ENCODE measurements at places on chromosomes 1 and 21.
A peak's percentile ranks its signal among the peaks of the same experiment; 100 is the strongest.

GRCh38 chr1:76677416-76678405 lies 189.6 kb upstream of the ST6GALNAC5 start:
- peak; percentile 7 for DNase-seq

GRCh38 chr1:212945463-212946160 lies 4.7 kb upstream of the VASH2 start:
- DNase-seq: no peak

- DNase-seq: no peak
Measured at GRCh38 chr1:52877554-52877953, 35.0 kb downstream of the ZYG11A start.

DNA sequence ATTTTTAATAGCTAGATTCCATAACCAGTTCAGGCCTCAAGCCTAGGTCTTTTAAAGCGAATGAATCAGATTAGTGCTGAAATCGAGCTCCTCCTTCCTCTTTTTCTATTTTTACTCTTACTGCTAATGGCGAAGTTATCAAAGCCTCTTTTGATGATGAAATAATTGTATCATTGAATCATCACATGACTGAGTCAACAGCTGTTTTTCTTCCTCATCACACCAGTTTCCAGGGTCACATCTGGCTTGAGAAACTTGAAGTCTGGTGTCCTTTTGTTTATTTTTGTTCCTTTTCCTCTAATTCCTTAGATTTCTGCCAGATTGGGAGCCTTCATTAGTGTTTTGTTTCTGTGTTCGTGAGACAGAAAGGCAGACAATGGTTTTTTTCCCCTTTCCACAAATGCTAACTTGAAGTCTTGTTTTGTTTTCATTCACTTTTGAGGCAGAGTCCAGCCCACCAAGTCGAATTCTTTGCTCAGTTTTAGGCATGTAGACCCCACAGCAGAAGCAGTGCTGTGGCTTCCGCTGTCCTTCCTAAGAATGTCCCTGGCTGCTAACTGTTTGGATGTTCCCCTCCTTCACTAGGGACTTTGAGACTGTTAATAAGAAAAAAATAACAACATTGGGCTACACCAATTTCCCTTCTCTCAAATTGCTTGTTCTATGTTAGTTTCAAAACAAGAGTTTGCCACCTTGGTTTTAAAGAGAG lies 51.9 kb upstream of the FMOD start:
- peak; percentile 84 for DNase-seq

GRCh38 chr1:164902491-164902890 lies 343.5 kb downstream of the PBX1 start:
- DNase-seq: no peak

DNA sequence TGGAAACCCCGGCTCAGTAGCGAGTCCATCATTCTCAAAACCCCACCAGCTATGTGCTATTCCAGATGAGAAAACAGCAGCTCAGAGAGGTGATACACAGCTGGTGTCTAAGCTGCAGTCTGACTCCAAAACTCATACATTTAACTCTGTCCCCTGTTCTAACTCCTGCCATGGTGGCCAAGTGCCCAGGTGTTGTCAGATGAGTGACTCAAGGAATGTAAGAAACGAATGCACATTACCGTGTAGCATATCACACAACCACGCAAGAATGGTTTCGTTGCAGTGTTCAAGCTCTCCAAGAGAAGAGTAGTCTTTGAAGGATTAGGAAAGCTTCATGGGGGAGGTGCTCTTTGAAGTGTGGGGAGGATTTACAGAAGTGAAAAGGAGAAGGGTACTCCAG lies 4.7 kb upstream of the XKR8 start:
- no peak for DNase-seq

DNA sequence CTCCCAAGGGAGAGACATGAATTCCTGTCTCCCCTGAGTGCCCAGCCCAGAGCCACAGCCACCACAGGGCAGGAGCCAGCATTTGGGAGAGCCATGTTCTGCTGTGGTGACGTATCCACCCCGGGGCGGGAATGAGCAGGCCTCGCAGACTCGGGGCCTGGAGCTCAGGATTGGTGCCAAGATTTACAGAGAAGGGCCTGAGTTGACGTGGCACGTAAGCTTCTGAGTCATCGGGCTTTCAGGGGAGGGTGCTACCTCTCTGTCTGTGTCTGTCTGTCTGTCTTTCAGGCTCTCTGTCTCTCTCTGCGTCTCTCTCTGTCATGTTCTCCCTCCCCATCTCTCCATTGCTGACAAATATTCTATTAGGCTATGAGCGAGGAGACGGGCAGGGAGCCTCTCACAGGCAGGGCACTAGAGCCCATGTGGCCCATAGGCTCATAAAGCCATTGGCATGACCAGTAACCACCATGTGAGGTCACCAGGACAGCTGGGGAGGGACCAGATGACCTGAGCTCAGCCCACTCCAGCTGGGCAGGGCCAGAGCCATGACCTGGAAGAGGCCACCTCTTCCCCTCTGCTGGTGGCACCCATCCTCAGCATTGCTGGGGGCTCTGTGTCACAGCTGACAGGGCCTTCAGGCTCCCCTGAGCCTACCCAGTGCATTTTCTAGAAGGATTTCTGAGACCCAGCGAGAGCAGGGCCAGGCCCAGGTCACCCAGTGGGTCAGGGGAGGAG lies 300.0 kb upstream of the VAMP3 start:
- DNase-seq: peak; percentile 84

GRCh38 chr1:107940701-107941100 lies 24.3 kb downstream of the VAV3 start:
- no peak for DNase-seq

DNA sequence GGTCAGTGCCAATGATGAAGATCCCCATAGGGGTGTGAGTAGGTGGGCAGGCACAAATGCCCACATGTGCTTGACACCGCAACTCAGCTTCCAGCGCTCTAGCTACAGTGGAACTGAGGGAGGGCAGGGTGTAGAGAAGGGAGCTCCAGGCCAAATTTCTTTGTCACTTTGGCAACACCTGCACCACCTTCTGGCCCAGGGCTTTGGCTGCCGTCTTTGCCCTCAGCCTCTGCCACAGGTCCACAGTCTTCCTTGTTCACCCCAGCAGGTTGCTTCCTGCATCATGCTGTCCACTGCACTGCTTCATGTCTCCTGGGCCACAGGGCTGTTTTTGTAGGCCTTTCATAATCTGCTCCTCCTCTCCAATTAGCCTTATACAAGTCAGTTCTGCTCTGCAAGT lies 20.4 kb upstream of the FMOD start:
- no peak for DNase-seq

DNA sequence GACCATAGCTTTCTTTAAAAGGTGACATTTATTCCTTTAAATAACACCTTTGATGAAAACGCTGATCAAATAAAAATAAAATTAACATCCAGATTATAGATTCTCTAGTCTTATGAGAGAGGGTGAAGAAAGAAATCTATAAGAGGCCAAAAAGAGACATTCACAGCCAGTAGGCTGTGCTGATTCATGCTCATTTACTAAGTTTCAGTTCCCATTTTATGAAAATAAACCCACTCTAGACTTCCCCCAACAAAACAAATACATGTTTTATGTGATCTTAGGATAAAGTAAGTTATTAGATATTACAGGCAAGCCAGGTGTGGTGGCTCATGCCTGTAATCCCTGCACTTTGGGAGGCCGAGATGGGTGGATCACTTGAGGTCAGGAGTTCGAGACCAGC lies 21.1 kb downstream of the ESRRG start:
- no peak for DNase-seq

DNA sequence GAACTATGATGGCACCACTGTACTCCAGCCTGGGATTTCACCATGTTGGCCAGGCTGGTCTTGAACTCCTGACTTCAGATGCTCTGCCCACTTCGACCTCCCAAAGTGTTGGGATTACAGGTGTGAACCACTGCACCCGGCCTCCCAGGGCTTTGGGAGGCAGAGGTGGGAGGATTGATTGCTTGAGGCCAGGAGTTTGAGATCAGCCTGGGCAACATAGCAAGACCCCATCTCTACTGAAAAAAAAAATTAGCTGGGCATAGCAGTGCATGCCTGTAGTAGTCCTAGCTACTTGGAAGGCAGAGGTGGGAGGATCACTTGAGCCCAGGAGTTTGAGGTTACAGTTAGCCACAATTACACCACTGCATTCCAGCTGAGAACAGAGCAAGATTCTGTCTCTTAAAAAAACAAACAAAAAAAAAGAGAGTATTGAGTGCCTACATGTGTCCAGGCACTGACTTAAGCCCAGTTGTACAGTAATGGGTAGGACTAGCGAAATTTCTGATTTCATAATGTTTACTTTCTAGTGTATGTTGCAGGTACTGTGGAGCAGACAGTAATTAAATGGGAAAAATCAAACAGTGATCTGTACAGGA lies 4.2 kb downstream of the MANEAL start:
- no peak for DNase-seq

- DNase-seq: no peak
Measured at GRCh38 chr1:18602533-18603211, 28.0 kb upstream of the PAX7 start.

- DNase-seq: no peak
Measured at GRCh38 chr1:205965036-205965884, 22.0 kb upstream of the SLC26A9 start.

DNA sequence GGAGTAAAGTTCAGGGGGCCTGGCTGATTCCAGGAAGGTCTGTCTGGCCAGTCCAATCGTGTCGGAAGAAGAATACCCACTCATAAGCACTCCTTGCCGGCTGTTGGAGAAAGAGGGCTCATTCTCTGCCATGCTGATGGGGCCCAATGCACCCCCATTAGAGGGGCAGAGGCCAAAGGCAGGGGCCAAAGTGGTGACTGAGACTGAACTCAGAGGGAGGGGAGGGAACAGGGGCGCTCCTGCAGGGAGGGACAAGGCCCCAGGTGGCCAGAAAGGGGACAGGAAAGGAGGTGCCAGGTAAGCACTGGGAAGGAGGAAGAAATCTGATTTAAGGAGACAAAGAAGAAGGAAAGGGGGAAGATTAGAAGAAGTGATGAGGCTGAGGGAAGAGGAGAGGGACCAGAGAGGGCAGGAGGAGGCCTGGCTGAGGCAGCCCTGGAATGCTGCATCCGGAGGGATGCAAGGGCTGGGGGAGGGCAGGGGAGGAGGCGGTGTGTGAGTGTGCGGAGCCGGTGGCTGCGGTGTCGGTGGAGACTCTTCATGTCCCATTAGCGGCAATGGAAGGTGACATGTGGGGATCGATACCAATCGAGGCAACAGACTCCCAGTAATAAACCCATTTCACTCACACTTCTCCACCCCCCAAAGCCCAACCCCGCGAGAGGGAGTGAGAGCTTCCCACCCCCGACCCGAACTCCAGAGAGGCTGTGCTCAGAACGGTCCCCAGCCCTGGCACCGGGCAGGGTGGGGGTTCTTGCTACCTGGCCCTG lies 12.0 kb upstream of the ETV3L start:
- DNase-seq: no peak

DNA sequence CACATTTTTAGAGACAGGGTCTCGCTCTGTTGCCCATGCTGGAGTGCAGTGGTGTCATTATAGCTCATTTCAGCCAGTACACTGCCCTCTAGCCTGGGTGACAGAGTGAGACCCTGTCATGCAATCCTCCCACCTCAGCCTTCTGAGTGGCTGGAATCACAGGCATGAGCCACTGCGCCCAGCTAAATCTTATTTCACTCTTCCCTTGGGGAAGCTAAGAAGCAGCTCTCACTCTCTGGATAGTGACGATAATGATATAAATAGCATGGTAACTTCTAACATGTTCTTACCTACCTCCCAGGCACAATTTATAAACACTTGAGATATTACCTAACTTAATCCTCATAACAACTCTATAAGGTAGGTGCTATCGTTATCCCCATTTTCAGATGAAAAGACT lies 24.9 kb downstream of the IQGAP3 start:
- no peak for DNase-seq

DNA sequence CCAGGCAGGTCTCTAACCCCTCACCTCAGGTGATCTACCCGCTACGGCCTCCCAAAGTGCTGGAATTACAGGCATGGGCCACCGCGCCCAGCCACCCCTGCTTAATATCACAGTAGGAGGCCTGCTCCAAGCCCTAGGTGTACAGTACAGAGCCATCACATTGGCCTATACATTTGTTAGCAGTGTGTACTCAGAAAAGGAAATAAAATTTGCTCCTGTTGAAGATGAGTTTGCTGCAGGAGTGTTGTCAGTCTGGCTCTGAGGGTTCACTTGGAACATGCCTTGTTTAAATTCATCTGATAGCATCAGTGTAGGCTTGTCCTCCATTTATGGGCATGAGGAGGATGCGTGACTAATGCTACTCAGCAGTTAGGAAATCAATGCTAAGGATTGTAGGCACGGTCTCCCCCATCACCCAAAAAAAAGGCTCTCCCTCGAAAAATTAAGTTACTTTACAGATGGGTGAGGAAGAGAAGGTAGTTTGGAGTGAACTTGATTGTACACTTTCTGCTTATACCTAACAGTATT lies 4.6 kb upstream of the ENAH start:
- DNase-seq: peak; percentile 69

GRCh38 chr1:224435318-224435763 lies 744 bp upstream of the WDR26 start:
- peak; percentile 77 for DNase-seq

GRCh38 chr1:197976368-197976767 lies 59.2 kb downstream of the LHX9 start:
- DNase-seq: no peak

GRCh38 chr21:14762327-14762726 lies 216.2 kb upstream of the SAMSN1 start:
- DNase-seq: no peak

- DNase-seq: no peak
Measured at GRCh38 chr1:181091309-181092040, 3.0 kb downstream of the IER5 start.

DNA sequence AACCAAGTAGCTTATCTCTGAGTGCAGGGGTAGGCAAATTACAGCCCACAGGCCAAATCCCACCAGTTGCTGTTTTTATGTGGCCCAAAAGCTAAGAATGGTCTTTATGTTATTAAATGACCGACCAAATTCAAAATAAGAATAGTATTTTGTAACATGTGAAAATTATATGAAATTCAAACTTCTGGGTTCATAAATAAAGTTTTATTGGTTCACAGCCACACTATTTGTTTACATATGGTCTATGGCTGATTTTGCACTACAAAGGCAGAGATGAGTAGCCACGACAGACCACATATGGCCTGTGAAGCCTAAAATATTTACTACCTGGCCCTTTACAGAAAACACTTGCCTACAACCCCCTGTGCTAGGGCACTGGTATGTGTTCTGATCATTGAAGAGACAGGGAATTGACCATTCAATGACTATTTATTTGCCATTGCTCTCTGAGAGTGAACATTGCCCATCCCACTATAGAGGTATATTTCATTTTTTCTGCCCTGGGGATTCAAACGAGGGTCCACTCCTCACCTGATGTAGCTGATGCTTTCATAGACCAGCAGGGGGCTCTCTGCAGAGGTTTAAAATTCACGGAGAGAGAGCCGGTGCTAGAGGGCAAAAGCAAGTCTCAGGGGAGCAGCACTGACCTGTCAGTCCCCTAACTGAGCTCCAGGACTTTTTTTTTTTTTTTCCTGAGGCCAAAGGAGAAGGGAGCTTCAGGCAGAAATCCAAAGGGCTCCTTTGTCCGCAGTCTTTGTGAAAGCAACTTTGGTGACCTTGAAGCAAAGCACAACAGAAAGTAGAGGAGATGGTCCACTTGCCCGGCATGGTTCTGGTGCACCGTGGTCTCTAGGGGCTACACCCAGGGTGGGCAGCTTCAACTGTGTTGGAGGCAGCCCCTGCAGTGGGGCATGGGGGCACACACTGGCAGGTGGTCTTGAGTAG lies 7.3 kb upstream of the GNL2 start:
- DNase-seq: peak; percentile 29
